Activated CD4-positive, alpha-beta T cell treated with anti-CD3 and anti-CD28 coated beads for 48 hours (primary cell): ENCODE measurements at places on chromosomes 2 and 18.

DNA sequence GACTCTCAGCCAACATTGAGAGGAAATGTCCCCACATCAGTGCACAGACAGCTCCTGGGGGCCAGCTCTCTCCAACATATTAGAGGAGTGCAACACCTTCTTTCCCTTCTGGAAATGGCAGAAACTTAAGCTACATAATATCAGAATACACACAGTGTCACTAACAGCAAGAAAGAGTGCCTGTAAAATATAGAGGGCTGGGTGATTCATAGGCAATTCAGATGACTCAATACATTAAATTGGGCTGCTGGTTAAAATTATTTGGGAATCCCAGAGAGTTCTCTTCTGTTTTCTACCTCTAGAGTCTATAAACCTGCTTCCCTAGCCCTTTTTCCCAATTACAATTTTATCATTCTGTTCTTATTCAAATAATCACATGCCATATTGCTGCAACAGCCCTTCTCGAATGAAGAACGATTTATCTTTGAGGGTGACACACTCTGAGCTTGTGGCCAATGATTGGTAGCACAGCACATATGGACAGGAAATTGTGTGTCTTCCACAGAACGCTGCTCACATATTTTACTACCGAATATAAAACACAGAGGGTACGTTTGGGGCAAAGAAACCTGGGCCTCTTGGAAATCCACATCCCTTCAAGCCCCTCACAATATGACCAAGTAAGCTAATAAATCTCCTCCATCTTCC, 381.2 kb downstream of the MBD2 start:
- DNase-seq = no peak

GRCh38 chr2:231718799-231719198, 10.5 kb downstream of the PTMA start:
- no peak for DNase-seq

DNA sequence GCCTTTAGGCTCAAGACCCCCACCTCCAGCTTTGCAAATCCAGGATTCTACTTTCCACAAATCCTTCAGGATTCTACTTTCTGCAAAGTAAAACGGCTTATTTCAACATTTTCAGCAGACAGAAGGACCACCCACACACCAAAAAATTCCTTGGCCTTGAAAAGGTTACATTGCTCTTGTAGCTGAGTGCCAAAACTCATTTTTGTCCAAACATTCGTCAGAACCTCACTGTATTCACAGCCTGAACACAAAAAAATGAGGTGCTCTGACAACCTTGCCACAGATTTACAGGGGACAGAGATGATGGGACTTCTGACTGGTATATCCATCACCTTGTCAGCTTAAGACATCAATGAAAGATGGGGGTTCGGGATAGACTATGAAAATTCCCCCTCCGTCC, 63.0 kb upstream of the COX7A2L start:
- no peak for DNase-seq

DNA sequence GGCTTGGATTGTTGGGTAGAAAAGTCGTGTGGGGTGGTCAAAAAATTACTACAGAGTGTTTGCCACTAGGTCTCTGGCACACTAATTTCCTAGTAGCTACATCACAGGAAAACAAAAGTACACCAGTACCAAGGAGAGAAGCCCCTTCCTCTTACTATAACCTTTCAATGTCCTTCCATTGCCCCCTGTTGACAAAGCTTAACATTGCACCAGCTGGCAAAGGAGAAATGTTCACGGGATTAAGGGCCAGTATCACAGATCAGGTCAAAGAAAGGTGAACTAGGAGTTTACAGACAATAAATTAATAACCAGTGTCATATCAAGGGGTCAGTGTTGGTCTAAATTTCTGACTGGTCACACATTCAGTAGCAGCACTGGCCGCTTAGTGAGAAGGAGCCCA, 1139.6 kb upstream of the FAM98A start:
- DNase-seq = no peak
